ENCODE measurements at places on chromosomes 12 and 14. TPM values are rescaled to one million over a fixed set of nuclear protein-coding genes. Genes with fewer than 3 reads are reported as not detected.

DNA sequence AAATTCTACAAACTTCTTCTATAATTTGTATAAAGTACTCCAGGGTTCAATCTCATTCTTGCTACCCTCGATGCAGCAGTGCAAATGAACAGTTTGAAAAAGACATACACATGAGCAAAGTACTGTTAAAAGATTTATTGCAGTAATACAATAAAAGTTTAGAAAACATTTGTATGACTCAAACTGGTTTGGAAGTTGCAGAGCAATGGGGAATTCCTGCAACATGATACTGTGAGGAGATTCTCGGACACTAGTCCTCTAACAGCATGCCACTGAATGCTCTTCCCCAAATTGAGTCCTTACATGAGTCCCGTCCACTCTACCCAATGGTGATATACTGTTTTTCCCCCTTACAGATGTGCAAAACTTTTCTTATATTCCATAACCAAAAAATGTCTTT, 45.4 kb downstream of the ATG14 start:
- DNase-seq: no peak

- DNase-seq: no peak
These were observed 133.6 kb upstream of the SLC35F4 start for GRCh38 chr14:57999471-57999870.

DNA sequence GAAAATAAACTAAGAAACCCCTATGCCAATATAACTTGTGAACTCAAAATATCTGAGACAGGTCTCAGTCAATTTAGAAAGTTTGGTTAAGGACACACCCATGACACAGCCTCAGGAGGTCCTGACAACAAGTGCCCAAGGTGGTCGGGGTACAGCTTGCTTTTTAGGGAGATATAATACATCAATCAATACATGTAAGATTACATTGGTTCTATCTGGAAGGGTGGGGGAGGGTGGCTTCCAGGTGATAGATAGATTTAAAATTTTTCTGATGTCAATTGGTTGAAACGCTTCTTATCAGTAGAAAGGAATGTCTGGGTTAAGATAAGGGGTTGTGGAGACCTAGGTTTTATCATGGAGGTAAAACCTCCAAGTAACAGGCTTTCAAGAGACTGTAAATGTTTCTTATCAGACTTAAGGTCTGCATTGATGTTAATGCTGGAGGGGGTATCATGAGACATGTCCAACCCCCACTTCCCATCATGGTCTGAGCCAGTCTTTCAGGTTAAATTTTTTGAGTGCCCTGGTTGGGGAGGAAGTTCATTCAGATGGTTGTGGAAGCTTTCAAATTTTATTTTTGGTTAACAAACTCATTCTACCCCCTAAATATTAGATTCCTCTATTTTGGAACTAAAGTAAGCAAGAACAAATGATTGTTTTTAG, 82.0 kb upstream of the RASSF8 start:
- DNase-seq: no peak

NAV3 gene
- not detected for total RNA-seq

GRCh38 chr12:130719263-130719859, 3.3 kb upstream of the RIMBP2 start:
- DNase-seq: no peak

DNA sequence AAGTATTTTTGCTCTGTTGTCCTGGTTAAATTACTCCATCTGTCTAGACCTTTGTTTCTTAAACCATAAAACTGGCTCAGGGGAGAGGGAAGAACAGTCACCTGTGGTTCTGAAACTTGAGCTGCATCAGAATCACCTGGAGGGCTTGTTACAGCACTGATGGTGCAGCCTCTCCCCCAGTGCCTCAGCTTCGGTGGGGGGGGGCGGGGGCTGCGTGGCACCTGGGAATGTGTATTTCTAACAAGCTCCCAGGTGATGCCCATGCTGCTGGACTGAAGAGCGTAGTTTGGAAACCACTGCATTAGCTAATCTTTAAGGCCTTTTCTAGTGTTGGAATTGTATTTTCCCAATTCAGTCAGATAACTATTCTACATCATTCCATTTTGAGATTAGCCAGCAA, 42.7 kb downstream of the GPHB5 start:
- no peak for DNase-seq

KLRK1 gene
- total RNA-seq: 792 TPM

DNA sequence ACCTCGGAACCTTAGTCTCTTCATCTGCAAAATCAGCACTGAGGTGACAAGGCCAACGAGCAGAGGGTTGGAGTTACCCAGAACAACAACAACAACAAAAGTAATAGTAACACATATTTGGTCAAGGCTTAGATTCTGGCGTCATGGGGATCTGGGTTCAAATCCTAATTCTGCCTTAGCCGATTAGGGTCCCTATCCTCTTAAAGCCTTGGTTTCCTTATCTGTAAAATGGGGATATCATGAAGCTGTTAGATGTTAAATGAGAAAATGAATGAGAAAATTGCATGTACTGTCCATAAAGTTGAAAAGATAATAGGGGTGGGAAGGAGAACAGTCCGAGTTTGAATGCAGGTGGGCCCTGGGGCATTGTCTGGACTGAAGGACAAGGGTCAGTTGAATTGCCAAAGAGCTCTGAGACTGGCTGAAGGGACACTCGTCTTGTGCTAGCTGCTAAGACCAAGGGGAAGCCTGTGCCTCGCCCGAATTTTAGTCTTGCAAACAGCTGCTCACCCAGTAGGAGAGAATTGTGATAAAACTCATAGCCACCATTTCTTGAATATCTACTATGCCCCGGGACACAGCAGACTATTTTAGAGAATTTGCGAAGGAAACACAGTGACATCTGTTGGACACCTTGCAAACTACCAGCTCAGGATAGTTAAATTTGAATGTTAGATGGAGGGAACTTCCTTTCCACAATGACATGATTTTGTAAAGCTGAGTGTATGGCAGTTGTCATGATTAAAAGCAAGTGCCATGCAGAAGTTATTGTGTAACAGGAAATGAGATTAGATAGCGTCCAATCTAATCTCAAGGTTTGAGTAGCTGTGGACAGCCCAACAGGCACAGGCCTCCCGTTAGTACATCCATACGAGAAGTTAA, 6.8 kb upstream of the HNF1A start:
- DNase-seq: peak; percentile 70

DNA sequence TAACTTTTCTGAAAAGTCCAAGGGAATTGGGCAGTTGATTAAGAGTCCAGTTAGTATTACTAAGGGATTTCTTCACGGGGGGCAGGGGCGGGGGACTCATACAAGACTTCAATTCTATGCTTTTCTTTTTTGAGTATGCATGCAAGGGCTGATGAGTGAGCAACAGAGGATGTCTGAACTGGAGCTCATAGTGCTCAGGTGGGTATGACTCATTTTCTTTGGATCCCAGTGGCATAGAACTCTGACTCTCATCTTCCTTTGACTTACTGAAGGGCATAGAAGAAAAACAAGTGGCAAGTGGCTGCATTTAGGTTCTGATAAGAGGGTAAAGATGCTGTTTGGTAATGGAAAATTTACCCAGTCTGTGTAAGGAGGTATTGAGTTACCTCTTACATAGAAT, 749.2 kb downstream of the NOVA1 start:
- DNase-seq: no peak

PLEKHA5 gene
- 2.2 TPM for total RNA-seq

DNA sequence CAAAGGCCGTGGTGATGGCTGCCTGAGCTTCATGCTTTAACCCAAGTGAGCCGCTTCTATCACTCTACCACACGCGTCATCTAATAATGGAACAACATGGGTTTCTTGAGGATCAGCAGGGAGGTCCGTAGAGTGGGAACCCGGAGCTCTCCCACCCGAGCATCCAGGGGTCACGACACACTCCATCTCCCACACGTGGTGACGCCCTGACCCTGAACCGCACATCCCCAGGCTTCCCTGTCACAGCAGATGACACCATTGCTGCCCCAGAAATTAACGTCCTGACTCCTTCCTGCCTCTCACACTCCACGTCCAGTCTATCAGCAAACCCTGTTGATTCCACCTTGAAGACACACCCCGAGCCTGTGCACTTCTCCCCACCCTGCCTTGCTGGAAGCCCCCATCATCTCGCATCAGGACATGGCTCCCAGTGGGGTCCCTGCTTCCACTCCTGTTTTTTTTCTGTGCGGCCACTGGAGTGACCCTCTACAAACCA, 163.2 kb downstream of the PIWIL1 start:
- no peak for DNase-seq

TAS2R42 gene
- total RNA-seq: not detected

KCNJ8 gene
- not detected for total RNA-seq

TAS2R46 gene
- 0.71 TPM for total RNA-seq

DNA sequence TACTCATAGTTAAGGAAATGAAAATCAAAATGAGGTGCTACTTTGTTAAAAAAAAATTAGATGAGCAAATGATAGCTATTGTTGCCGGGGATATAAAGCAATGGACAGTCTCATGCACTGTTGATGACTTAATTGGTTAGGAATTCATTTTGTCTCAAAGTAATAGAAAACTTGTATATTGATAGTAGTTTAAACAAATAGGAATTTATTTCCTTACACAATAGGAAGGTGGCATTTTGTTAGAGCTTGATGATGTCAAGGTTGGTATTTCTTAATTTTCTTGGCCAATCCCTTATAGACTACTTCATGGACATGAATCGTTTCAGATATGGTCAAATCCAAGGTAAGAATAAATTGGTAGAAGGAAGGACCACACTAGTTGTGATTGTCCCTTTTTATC, 7.8 kb downstream of the PRPF39 start:
- DNase-seq: no peak

OAS2 gene
- total RNA-seq: 42.8 TPM

DNA sequence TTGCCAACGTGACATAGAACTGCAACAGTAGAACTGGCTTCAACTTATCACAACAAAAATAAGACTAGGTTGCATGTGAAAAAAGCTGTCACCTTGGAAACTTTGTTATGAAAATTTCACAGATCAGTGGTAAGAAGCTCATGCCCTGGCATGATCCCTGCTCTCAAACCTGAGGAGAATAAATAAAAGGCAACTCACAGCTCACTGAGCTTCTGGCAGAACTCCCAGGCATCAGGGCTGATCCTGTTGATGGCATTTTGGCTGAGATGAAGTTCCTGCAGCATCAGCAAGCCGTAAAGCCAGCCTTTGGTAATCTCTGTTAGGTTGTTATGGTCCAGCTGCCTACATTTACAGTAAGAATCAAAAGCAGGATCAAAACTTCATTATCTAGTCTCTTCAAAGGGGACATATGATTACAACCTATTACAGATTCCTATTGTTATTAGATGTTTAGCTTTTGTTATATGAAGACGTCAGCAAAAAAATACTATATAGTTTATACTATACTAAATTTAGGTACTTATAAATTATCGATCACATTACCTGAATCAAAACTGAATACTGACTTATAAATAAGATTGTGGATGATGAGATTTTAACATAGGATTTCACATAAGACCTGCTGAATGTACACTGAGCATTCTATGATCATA, 32.0 kb downstream of the LRIG3 start:
- no peak for DNase-seq

GRCh38 chr14:92556255-92556741, 42.7 kb downstream of the RIN3 start:
- no peak for DNase-seq

GPR65 gene
- 11.4 TPM for total RNA-seq

DNA sequence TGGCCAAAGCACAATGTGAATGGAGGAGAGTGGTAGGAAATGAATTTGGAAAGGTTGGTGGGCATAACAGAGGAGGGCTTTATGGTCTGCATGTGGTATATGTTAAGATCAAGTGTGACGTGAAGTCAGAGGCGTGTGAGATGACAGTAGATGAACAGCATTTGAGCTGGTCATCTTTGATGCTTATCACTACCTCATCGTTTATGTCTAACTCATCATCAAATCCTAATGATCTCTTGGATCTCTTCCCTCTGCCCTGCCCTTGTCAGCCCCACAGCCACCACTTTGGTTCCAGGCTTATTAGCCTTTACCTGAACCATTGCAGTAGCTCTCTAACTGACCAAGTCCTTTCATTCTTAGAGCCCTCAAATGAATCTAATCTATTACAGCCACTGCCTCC, 132.5 kb downstream of the LLPH start:
- DNase-seq: no peak

GRCh38 chr12:96044017-96044942, 8.9 kb upstream of the LTA4H start:
- DNase-seq: no peak

NID2 gene
- total RNA-seq: not detected

DNA sequence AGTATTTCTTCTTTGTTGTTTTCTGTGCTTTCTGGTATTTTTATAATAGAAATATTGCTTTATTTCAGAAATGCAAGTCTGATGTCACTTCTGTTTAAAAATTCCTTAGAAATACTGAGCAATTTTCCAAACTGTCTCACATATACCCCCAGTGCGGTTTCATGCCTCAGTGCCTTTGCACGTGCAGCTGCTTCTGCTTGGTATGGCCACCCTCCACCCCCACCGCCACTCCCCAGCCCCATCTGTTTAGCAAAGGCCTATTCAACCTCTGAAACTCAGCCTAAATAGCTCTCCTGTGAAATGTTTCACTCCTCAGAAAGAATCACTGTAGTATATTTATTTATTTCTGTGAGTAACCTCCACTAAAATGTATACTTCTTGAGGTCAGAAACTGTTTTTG, 52.3 kb downstream of the PPM1H start:
- DNase-seq: no peak

DNA sequence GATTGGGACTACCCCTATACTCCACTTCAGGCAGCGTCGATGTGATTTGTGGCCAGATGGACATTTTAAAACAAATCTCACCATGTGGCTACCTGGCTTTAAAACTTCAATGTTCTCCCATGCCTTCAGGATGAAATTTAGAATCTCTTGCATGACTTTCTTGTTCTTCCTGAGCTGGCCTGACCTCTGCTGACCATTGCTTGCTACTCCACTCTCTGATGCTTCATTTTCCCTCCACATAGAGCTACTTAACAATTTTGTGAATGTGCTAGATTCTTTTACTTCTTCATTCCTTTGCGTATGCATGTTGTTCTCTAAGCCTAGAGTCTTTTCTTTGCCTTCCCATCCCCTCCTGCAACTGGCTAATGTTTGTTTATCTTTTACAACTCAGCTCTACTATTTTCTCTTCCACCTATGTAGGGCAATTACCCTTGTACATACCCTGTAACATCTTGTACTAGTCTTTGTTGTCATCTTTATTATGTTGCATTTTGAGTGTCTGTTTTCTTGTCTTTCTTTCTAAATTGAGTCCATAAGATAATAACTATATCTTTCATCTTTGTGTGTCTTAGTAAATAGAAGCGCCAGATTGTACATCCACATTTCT, 41.2 kb downstream of the YLPM1 start:
- no peak for DNase-seq

CLEC9A gene
- not detected for total RNA-seq

- peak; percentile 33 for DNase-seq
These were observed 12.9 kb downstream of the GNG2 start for GRCh38 chr14:51873221-51873893.
